CD8-positive, alpha-beta memory T cell (primary cell): ENCODE measurements at places on chromosomes 4 and X.

GRCh38 chrX:140206657-140207056 lies 241.3 kb upstream of the CXorf66 start:
- DNase-seq, result no peak

DNA sequence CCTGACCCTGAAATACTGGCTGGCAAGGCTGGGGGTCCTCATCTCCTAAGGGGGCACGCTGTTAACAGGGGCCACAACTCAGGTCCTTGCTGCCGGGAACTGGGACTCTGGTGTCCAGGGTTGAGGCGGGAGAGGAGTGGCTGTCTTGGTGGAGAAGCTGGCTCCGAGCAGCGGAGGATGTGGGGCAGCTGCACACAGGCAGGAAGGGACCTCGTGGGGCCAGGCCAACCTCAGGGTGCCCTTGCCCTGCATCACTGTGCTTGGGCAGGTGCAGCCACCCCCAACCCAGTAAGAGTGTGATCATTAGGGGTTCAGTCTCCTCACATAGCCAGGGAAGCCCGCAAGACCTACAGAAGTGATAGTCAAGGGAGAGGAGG lies 12.6 kb upstream of the PDE6B start:
- DNase-seq, result no peak

- no peak for DNase-seq
Measured at GRCh38 chrX:39813631-39814277, 284.0 kb downstream of the BCOR start.

DNA sequence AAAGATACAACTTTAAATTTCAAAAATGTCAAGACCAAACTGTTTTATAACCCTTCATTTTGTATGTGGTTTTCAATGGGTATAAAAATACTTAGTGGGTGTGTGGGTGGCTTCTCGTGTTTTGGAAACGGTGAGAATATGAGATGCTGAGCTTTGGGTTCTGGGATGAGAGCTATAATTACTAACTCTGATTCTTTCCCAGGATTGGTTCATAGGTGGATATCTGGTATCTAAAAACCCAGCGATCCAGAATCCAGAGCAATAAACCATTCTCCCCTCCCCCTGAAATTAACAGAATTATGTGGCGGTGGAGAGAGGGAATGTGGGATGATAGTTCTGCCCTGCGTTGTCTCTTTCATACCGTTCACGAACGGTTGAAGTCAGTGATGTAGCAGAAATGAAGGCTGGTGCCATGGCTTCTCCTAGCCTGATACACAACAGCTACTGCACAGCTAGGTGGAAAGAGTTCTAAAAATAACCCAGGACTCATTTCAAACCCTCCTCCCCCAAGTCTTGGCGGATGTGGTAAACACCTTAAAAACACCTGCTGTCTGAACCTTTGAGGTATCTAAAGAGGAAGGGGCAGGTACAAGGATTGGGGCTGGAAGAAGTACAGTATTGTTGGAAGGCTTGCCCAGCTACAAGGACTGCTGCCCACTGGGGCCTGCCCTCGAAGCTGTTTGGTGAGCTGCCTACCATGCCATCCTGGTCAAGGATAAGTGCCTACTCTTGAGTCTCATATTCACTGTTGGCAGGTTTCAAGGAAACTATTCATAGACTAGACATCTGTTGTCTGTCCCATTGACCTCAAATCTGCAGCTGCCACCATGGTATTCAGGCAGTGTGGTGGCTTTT lies 44.5 kb downstream of the SEPTIN11 start:
- peak; percentile 84 for DNase-seq

GRCh38 chr4:80076681-80077080 lies 3.7 kb upstream of the ANTXR2 start:
- DNase-seq, result no peak

DNA sequence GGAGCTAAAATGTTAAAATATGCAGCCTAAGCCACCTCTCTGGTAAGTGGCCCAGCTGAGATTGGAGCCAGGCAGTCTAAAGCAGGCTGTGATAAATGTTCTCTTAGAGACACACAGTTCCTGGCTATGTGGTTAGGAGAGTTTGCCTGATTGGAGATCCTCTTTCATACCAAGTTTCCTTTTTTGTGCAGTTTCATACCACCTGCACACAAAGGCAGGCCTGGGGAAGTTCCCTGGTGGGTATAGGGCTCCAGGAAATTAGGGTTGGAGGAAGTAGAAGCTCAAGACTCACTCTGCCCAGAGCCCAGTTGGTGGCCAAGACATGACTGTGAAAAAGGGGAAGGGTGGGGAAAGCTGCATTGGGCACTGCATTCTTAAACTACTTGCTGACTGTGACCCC lies 16.9 kb downstream of the CYBB start:
- DNase-seq, result no peak

DNA sequence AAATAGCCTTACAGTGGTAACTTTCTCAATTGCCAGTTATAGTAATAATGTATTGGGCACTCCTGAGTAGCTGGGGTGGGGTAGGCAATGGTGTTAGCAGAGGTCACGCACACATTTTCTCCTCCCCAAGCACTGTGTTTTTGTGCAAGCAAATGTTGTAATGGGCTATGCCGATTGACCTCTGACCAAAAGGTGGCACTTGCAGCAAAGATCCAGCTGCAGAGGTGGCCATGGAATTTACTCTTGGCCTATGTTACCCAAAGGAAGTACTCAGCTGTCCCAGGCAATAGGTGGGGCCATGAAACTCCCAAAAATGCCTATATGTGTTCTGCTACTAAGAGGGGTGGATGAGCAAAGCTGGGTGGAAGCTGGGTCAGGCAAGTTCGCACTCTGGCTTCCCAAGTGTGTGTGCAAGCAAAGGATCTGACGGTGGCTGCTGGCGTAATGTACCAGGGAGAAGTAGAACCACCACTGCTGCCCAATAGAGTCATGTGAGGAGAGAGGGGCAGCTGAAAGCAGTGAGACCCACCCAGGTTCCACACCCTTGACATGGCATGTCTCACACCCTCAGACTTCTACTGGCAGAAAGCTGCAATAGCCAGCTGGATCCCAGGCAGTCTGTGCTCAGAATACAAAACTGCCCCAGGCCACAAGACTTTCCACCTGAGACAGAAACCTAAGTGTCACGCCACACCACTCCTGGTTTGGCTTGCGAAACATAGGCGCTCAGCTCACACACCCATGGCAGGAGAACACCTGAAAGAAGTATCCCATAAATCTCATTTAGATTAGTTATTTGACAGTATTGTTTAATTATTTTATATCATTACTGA lies 353.3 kb upstream of the EMCN start:
- DNase-seq, result no peak

GRCh38 chrX:9913146-9913433 lies 54.1 kb upstream of the CLDN34 start:
- no peak for DNase-seq

DNA sequence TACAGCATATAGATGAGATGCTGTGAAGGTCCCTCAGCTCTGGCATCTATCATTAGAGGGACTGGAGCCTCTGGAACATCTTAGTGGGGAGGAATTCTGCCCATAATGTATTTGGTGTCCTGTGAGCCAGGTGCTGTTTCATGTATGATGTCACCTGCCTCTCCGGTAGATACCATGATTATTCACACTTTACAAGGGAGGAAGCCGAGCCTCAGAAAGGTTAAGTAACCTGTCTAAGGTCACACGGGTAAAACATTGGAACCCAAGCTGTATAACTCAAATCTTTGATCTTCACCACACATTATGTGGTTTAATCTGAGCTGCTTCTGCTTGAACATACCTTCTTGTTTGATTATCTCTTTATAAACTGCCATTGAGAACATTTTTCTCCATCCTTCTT lies 442.8 kb downstream of the BCOR start:
- DNase-seq, result no peak

GRCh38 chrX:104513162-104513561 lies 52.8 kb upstream of the IL1RAPL2 start:
- DNase-seq, result no peak

- no peak for DNase-seq
Measured at GRCh38 chr4:142077048-142077447, 440.7 kb downstream of the IL15 start.
